ENCODE measurements at places on chromosomes 1 and 21.

- DNase-seq: peak; percentile 15
Observed at GRCh38 chr21:41877901-41878830, 978 bp downstream of the PRDM15 start.

DNA sequence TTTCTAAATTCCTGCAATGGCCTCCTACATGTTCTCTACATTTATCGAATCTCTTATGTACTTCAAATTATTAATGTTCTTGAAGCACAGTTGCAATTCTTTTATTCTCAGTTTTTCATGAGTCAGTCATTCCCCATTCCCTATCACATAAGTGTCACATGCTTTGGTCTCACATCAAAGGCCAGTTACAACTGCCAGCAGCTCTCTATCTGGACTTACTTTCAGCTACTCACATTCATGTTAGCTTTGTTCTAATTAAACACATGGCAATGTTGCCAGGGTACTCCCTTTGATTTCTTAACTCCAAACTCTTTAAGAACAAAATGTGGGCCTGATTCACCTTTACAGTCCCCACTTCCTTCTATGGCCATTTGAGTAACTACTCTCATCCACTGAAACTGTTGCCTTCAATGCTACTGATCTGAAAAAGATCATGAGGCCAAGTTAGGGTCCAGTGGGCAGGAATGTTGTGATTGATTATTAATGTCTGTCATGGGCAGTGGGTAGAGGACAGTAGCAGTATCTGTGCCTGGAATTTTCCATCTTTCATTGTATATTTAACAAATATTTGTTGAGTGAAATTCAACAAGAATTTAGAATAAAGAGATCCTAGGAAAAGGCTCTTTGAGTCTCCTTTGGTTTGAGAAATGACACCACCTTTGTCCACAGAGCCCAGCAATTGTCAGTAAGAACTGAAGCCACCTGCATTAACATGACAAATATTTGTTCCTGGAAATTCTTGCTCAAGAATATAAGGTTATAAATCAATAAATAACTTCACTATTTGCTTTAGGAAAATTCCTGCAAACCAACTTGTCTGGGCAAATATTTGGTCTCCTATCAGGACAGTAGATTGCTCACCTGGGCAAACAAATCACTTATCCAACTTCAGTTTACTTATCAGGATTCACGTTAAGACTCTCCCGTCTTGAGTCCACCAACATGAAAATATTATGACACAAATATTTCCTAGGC, 153.6 kb upstream of the SAMSN1 start:
- no peak for DNase-seq

DNA sequence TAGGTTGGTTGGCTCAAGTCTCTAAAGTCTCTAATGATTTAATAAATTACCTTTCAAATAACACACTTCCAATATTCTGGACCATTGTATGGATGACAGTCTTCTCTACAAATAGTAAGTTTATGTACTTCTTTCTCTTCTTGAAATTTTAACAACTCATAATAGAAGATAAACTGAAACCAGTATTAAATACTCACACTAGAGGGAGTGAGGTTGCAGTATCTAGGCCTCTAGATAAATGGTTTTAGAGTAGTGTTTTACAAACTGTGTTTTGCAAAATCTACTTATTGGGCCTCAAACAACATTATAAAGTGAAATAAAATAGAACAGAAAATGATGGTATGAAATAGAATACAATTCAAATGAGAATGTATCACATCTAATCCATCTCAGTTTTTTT, 479.9 kb upstream of the BRINP3 start:
- no peak for DNase-seq

- no peak for DNase-seq
Observed at GRCh38 chr1:87754139-87754538, 425.5 kb downstream of the LMO4 start.

GRCh38 chr1:37931102-37931360, 15.8 kb downstream of the INPP5B start:
- DNase-seq: no peak

- no peak for DNase-seq
Observed at GRCh38 chr1:181143102-181143859, 54.8 kb downstream of the IER5 start.

- peak; percentile 35 for DNase-seq
Observed at GRCh38 chr21:17818186-17819113, 706 bp downstream of the C21orf91 start.

GRCh38 chr1:178036090-178036489, 57.8 kb upstream of the RASAL2 start:
- DNase-seq: no peak

DNA sequence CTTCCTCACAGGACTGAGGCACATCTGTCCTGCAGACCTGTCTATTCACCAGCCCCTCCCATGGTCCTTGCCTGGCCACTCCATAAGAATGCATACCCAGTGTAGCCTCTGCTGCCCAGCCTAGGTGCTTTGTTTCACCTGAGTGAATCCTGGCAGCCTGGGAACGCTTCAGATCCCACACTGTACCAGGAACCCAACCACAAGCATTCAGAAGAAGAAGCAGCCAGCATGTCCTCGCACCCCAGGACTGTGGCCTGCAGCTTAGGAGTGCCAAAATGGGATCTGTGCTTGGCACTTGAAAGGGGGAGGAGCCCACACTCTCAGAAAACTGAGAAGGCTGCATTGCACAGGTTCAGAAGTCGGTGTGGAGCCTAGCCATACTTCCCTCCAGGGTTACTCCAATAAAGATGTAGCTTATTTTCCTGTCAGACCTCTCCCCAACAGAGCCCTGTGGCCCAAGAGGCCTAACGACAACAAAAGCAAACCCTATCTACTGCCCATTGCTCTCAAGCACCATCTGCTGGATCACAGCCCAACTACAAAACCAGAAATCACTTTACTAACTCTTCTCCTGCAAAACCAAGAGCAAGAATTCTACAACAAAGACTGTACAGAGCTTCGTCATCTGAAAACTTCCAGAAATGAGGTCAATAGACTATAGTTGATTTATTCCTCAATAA, 923.1 kb upstream of the NEGR1 start:
- DNase-seq: no peak

DNA sequence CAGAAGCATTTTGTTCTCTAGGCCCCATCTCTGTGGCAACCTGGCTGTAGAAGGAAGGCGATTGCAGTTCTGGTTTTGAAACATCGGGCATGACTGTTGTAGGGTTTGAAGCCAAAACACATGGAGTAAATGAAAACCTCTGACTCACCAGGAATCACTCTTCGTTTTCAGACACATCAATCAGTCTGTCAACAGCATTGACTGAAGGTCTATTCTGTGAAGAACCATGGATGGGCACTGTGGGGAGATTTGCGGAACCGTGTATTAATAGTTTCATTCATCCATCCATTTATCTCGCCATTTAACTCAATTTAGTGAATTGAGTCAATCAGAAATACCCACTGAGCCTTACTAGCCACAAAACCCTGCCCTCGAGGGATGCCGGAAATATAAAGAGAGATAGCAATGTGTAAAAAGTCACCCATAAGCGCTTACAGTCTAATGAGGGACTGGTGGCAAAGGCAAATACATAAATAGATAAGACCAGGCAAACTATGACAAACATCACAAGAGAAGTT, 364.6 kb upstream of the PROX1 start:
- DNase-seq: no peak

GRCh38 chr1:58907398-58907797, 123.6 kb upstream of the JUN start:
- no peak for DNase-seq

DNA sequence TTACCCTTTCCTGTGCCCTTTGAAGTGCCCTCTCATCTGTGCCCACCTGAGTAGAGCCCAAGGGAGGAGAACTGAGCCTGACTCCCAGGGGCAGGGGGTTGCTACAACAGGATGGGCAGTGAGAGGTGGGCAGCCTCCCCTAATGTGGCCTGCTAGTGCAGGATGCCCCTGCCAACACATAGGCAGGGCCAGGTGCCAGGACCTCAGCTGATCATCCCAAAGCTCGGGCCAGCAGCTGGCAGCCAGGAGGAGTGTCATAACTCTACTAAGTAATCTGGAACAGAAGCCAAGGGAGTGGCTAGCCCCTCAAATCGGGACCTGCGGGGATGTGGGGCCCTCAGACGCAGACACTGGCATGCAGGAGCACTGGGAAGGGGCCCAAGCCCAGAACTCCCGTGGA, 208.8 kb upstream of the RAB4A start:
- no peak for DNase-seq

DNA sequence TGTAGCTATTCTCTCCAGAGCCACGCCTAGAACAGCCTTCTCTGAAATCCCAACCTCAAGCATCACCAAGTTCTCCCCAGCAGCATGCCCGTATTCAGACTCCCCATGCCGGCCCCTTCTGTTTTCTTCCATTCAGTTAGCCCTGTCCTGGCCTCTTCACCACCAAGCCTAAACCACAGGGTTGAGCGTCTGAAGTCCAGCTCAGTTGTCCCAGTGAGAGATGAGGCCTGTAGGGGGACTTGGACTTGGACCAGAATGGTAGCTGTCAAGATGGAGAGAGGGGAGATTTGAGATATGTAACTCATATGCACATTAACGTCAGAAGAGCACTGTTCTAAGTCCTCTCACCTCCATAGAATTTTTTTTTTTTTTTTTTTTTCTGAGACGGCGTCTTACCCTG, 5.5 kb upstream of the TMEM54 start:
- no peak for DNase-seq

GRCh38 chr1:61674221-61674620, 50.7 kb downstream of the TM2D1 start:
- DNase-seq: no peak

DNA sequence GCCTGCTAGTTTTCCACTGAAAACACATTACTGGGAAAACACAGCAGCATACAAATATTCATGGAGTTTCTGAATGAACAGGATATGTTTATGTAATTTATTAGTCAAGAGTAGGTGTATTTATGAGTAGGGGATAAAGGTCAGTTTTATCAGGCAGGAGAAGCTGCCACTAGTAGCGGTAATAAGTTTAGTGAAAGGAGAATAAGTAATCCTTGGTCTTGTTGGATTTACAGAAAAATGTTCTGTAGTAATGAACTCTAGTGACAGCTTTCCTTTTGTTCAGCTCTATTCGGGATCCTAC, 1.2 kb downstream of the MAST2 start:
- no peak for DNase-seq

Data from effector CD4-positive, alpha-beta T cell (primary cell).